ENCODE measurements at places on chromosomes 1 and 21. TPM values are rescaled to one million over a fixed set of nuclear protein-coding genes. Genes with fewer than 3 reads are reported as not detected.

- H3K27ac ChIP-seq: no peak overlapping the region
- peaks cover 4% of the 10 kb centered on the region for H3K4me1 ChIP-seq
- DNase-seq: no peak
- H3K27me3 ChIP-seq: peaks cover 6% of the 10 kb centered on the region
- no peak overlapping the region for H3K4me3 ChIP-seq
- no peaks in the 10 kb centered on the region for H3K36me3 ChIP-seq
Observed at GRCh38 chr1:17359031-17359430, 13.0 kb upstream of the PADI6 start.

DNA sequence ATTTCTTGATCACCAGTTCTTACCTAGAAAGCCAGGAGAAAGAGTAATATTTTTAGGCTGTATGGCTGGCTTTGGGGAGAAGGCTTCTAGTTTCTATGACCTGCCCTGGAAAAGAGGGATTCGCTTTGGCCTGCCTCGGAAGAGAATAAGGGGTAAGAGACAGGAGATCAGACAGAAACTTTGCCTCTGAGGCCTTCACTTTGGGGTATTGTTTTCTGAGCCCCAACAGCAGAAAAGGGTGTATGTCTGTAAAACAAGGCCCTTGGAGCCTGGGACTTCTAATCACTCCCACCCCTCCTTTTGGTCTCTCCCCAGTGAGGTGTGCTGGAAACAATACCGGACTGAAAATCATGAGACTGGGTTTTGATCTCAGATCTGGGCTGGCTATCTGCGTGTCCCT lies 5.1 kb downstream of the SLC45A3 start:
- H3K4me1 ChIP-seq: peaks cover 16% of the 10 kb centered on the region
- DNase-seq: no peak
- no peaks in the 10 kb centered on the region for H3K36me3 ChIP-seq
- H3K27me3 ChIP-seq: no peaks in the 10 kb centered on the region
- no peak overlapping the region for H3K4me3 ChIP-seq

PCSK9 gene
- not detected for total RNA-seq

SPAG17 gene
- not detected for total RNA-seq

LDLRAD1 gene
- total RNA-seq: not detected
